Neural crest cell (in vitro differentiated cells): ENCODE measurements at places on chromosomes 16 and 17.

DNA sequence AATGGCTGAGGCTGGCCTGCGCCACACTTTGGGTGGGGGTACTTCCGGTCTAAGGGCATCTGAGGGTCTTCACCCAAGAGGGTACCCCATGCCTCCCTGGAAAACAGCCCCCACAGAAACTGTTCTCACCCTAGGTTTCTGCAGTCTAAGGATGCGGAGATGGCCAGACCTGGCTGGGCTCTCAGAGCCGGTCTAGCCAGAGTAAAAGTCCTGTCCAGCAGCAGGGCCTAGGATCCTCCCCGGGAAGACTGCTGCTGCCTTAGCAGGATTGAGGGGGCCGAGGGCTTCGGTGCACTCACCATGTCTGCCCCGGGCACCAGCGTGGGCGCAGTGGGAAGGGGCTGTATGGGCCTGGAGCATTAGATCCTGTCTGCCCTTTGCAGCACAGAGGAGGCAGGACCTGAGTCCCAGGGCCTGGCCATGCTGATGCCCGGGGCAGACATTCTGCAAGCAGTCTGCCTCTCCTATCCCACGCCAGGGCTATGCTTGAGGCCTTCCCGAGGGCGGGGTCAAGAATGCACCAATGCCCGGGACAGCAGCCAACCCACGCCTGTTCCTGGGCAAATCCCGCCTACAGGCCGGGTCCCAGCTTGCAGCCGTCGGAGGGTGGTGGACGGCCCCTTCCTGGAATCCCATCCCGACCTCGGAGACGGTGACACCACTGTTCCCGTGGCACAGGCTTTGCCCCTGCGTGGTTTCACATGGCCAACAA lies 54.7 kb downstream of the CBFA2T3 start:
- H3K4me3 ChIP-seq = no peak overlapping the region
- DNase-seq = no peak
- H3K27me3 ChIP-seq = peaks cover 2% of the 10 kb centered on the region
- peaks cover 4% of the 10 kb centered on the region for H3K4me1 ChIP-seq
- no peak overlapping the region for H3K27ac ChIP-seq

- H3K27me3 ChIP-seq = peaks cover 4% of the 10 kb centered on the region
- peak overlapping the region; percentile 54 for H3K4me3 ChIP-seq
- peaks cover 29% of the 10 kb centered on the region for H3K4me1 ChIP-seq
- DNase-seq = no peak
- H3K27ac ChIP-seq = peak overlapping the region; percentile 52
Observed at GRCh38 chr17:81252987-81253329, 13.8 kb downstream of the NDUFAF8 start.

DNA sequence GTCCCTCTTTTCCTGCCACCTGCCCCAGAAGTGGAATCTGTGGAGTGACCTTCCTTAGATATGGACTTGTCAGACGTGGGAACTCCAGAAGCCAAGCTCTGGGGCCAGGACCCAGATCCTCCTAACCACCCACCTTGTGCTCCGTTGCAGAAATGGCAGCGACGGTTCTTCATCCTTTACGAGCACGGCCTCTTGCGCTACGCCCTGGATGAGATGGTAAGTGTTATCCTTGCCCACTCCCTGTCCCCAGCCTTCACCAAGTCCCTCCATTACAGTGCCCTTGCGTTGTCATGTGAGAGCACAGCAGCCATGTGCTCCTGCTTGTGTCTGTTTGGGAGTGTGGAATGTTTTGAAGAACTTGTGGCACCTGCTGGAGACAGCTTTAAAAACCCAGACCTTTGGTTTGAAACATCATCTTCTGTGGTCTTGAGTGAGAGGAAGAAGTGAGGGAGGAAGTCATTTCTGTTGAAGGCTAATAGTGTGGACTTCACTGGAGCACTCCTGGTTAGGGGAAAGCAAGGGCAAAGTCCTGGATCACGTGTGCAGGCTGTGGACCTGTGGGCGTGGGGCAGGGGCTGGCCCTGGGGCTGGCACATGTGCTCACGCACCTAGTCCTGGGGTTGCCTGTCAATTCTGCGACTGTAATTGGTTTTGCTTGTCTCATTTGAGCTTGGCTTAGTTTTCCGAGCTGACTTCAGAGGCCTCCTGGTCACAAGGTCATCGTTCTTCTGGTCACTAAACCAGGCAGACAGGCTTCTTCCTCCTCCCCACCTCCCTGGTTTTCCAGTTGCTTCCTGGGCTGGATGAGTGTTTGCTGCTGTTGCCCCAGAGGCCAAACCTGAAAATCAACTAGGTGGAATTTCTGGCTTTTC lies 35.8 kb downstream of the MPRIP start:
- peaks cover 5% of the 10 kb centered on the region for H3K36me3 ChIP-seq
- H3K4me1 ChIP-seq = peaks cover 45% of the 10 kb centered on the region
- no peaks in the 10 kb centered on the region for H3K27me3 ChIP-seq
- no peak overlapping the region for H3K27ac ChIP-seq
- no peak overlapping the region for H3K4me3 ChIP-seq
- DNase-seq = no peak

GRCh38 chr16:50372611-50373344 lies 4.0 kb upstream of the BRD7 start:
- H3K27ac ChIP-seq = peak overlapping the region; percentile 83
- no peaks in the 10 kb centered on the region for H3K27me3 ChIP-seq
- H3K36me3 ChIP-seq = no peaks in the 10 kb centered on the region
- DNase-seq = no peak
- H3K4me3 ChIP-seq = peak overlapping the region; percentile 88
- peaks cover 47% of the 10 kb centered on the region for H3K4me1 ChIP-seq

GRCh38 chr17:37884516-37884915 lies 39.7 kb upstream of the TBC1D3K start:
- no peaks in the 10 kb centered on the region for H3K27me3 ChIP-seq
- H3K36me3 ChIP-seq = no peaks in the 10 kb centered on the region
- DNase-seq = no peak

DNA sequence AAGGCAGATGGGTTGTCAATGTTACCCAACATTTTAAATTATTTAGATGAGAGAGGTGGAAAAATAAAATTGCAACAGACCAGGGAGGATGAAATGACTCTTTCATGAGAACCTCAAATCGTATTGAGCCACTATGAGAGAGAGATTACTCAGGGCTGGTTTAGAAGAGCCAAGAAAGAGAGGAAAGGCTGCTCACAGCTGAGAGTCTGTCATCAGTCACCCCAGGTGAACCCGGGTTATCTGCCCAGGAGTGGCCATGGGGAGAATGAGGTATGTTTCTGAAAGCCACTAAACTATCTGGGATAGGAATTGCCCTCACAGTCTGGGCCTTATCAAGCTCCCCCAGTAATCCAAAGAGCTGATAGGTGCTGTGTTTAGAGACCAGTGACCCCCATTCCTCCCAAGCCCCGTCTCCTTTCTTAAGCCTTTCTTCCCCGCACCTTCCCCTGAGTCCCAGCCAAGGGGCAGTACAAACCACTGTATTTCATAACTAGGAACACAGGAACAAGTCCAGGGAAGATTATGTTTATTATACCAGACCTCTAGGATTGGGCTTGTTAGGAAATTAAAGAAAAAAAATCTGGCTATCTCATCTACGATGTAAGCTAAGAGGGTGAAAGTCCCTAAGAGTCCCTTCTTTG lies 158.9 kb upstream of the NOL11 start:
- no peak overlapping the region for H3K4me3 ChIP-seq
- peaks cover 7% of the 10 kb centered on the region for H3K36me3 ChIP-seq
- peak overlapping the region; percentile 32 for H3K27ac ChIP-seq
- H3K4me1 ChIP-seq = peaks cover 3% of the 10 kb centered on the region
- no peaks in the 10 kb centered on the region for H3K27me3 ChIP-seq
- DNase-seq = no peak

DNA sequence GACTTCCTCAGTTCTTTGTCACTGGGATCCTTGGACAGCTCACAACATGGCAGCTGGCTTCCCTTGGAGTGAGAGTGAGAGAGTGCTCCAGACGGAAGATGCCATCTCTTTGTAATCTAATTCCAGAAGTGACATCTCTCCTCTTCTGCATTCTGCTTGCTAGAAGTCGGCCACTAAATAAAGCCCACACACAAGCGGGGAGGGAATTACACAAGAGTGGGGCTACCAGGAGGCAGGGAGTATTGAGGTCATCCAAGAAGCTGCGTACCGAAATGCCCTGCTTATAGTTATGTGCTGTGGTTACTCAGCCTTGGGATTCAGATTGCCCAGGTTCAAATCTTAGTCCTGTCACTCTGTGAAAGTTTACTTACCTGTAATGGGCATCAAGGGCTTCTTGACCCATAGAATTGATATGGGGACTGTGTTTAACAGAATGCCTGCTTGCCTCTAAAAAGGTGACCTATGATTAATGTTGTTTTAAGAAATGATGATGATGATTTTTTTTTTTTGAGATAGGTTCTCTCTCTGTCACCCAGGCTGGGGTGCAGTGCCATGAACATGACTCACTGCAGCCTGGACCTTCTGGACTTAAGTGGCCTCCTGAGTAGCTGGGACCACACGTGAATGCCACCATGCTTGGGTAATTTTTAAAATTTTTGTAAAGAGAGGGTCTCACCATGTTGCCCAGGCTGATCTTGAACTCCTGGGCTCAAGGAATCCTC lies 120.9 kb upstream of the HS3ST2 start:
- no peaks in the 10 kb centered on the region for H3K36me3 ChIP-seq
- no peak overlapping the region for H3K4me3 ChIP-seq
- DNase-seq = no peak
- no peak overlapping the region for H3K27ac ChIP-seq
- peaks cover 9% of the 10 kb centered on the region for H3K27me3 ChIP-seq
- no peaks in the 10 kb centered on the region for H3K4me1 ChIP-seq

DNA sequence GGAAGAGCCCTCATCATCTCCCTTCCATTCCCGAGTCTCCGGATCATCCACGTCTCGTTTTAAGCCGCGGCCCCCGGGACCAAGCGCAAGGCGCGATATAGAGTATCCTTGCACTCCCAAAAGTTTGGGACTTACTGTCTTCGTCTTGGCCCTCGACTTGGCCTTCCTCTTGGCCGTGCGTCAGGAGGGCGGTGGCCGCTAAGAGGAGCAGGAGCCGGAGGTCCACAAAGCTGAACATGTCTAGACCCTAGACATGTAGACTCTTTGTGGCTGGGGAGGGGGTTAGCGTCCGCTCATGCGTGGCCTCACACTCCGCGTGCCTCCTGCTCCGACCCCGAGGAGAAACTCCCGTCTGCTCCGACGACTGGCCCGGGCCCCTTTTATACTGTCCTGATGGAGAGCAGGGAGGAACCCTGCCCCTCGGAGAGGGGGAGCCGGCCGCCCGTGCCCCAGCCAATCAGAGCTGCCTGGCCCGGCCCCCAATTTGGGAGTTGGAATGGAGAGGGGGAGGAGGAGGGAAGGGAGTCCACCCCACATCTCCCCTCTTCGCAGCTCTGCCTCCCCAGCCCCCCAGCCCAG lies at the start of gene COL1A1:
Gene COL1A1, minus strand, starts transcription at position 356 of the 579 bp plus-strand sequence. Its CDS starts 118 bp downstream, at position 238.
- peak within 1 kb of the TSS; percentile 86 for H3K4me3 ChIP-seq
- H3K27ac ChIP-seq = no peak within 1 kb of the TSS
- peaks cover 61% of the 10 kb centered on the region for H3K27me3 ChIP-seq
- H3K4me1 ChIP-seq = peaks cover 40% of the 10 kb centered on the region
- H3K36me3 ChIP-seq = no peaks in the 10 kb centered on the region
- DNase-seq = no peak

- no peak overlapping the region for H3K27ac ChIP-seq
- H3K27me3 ChIP-seq = peaks cover 16% of the 10 kb centered on the region
- DNase-seq = peak; percentile 14
- no peak overlapping the region for H3K4me3 ChIP-seq
- no peaks in the 10 kb centered on the region for H3K4me1 ChIP-seq
Observed at GRCh38 chr16:49382916-49383315, 9.3 kb downstream of the C16orf78 start.

GRCh38 chr16:1530883-1531637 lies 2.4 kb upstream of the TMEM204 start:
- H3K27ac ChIP-seq = peak overlapping the region; percentile 84
- H3K4me3 ChIP-seq = no peak overlapping the region
- H3K36me3 ChIP-seq = no peaks in the 10 kb centered on the region
- H3K4me1 ChIP-seq = peaks cover 9% of the 10 kb centered on the region

DNA sequence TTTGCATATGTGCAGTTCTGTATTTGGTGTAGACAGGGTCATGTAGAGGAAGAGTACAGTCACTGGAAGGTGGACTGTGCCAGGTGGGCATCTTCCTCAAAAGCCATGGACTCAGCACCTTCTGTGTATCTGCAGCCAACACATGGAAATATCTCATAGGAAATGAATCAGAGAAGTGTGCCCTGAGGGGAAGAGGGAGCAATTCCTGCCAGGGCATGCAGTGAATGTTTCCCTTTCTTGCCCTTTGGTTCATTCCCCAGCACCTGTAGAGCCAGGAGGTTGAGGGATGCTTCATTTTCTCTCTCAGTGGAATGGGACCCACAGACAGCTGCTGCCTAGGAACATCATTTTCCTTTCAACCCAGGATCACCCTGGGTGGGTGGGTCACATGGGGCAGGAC lies 146.1 kb upstream of the HSBP1 start:
- no peak overlapping the region for H3K4me3 ChIP-seq
- H3K27me3 ChIP-seq = peaks cover 17% of the 10 kb centered on the region
- no peaks in the 10 kb centered on the region for H3K36me3 ChIP-seq
- no peaks in the 10 kb centered on the region for H3K4me1 ChIP-seq

- no peak overlapping the region for H3K27ac ChIP-seq
- no peak overlapping the region for H3K4me3 ChIP-seq
- H3K4me1 ChIP-seq = no peaks in the 10 kb centered on the region
- H3K27me3 ChIP-seq = peaks cover 52% of the 10 kb centered on the region
Observed at GRCh38 chr16:83701494-83701893, 106.3 kb upstream of the HSBP1 start.

DNA sequence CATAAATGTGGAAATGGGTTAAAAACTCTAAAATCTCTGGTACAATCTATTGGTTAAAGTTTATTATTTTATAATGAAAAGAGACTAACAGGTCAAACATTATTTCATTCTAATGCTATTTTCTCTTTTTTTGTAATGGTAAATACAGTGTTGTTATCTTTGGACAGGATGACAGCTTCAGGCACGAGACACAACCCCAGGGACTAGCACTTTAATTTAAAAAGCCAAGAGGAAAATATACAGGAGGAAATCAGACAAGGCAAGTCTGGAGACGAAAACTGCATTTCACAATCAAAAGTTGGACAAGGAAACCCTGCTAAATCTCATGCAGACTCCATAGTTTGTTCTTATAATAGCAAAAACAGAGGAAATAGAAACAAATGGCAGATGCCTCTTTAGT lies 589.1 kb upstream of the CDH8 start:
- no peaks in the 10 kb centered on the region for H3K4me1 ChIP-seq
- no peak for DNase-seq
- no peak overlapping the region for H3K4me3 ChIP-seq
- H3K36me3 ChIP-seq = no peaks in the 10 kb centered on the region

GRCh38 chr17:39244600-39245570 lies 19.1 kb upstream of the STAC2 start:
- peak; percentile 90 for DNase-seq
- H3K27ac ChIP-seq = no peak overlapping the region

DNA sequence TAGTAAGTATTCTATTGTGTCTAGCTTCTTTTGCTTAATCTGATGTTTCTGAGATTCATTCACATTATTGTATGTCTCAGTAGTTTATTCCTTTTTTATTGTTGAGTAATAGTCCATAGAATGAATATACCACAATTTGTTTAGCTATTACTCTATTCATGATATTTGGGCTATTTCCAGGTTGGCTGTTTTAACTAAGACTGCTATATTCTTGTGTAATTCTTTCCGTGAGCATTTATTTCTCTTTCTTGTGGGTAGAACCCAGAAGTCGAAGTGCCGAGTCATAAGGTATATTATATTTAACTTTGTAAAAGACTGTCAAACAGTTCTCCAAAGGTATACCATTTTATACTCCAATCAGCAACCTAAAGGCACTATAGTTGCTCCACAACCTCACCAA lies 160.8 kb downstream of the ANKFN1 start:
- H3K4me1 ChIP-seq = peaks cover 17% of the 10 kb centered on the region
- no peak overlapping the region for H3K27ac ChIP-seq

GRCh38 chr17:4407851-4408250 lies 25.9 kb upstream of the SPNS3 start:
- H3K27me3 ChIP-seq = no peaks in the 10 kb centered on the region
- H3K27ac ChIP-seq = no peak overlapping the region
- no peak overlapping the region for H3K4me3 ChIP-seq
- no peak for DNase-seq
- peaks cover under 1% of the 10 kb centered on the region for H3K4me1 ChIP-seq
